ENCODE measurements at places on chromosomes 12 and 14. TPM values are rescaled to one million over a fixed set of nuclear protein-coding genes. Genes with fewer than 3 reads are reported as not detected.

DNA sequence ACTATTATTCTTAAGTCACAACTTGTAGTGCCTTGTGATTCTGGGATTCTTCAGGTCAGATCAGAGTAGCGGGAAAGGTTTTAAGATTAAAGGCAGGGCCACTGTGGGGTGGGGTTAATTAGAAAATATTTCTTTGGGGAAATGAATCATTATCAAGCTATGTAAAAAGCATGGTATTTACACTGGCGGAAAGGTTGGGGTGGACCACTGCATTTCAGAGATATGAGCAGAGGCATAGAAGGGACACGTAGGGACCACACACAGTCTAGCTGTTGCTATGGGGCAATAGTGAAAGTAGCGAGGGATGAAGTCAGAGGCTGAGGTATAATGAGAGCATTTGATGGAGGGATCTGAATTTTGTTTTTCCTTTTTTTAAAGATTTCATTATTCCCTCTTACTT, 31.7 kb upstream of the KCNH3 start:
- DNase-seq = no peak

DNA sequence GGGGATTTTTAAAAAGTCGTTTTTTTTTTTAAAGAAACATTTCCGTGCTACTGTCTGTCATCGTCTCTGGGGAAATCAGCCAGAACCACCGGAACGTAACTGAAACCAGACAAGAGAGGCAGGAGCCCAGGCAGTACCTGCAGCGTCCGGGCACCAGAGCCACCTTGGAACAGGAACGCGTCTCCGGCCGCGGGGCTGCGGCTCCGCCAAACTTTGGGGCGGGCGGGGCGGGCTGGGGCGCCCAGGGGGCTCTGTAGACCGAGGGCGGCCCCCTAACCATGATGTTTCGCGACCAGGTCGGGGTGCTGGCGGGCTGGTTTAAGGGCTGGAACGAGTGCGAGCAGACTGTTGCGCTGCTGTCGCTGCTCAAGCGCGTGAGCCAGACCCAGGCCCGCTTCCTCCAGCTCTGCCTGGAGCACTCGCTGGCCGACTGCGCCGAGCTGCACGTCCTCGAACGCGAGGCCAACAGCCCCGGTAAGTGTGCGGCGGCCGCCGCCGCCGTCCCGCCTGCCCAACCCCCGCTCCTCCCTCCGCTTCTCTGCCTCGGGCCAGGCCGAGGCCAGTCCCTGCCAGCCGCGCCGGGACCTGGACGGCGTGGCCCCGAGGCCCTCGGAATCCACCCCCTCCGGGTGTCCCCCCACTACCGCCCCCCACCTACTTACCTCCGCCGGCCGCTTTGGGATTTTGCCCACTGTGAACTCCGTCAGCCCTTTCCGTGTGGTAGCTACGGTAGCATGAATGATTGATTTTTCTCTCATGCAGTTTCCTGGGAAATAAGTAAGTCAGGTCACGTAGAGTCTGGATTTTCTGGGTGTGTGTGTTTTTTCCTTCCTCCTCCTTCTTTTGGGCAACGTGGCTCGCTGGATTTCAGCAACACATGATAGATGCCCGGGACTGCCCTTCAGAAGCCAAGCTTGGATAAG, 972 bp downstream of the SAMD4A start:
- DNase-seq = peak; percentile 88

DNA sequence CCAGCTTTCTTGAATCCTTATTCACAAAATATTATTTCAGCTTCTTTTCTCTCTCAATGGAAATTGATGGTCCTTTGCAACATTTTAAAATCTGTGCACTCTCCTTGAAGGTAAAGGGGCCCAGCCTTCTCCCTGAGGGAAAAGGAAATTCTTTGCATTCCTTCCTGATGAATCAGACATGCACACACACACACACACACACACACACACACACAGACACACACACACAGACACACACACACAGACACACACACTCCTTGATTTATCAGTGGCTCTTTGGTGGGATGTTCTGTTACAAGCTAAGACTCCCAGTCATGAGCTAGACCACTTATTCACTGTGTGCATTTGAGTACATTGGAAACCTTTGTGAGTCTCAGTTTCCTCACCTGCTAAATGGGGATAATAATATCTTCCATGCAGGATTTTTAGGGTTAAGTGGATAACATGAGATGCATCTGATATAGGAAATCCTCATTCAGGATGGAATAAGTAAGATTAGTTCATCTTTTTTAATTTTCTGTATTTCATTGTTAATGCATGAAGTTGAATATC, 45.1 kb upstream of the HMGA2 start:
- DNase-seq = no peak

GRCh38 chr12:124738636-124739467, 124.8 kb downstream of the SCARB1 start:
- DNase-seq = peak; percentile 64

The ATL1 gene
- 1.7 TPM for total RNA-seq

The MAP3K9 gene
- 1.9 TPM for total RNA-seq

The ZBTB39 gene
- total RNA-seq = 4.1 TPM
